IPS-NIHi11 (cell line): ENCODE measurements at places on chromosomes 12 and 14.

DNA sequence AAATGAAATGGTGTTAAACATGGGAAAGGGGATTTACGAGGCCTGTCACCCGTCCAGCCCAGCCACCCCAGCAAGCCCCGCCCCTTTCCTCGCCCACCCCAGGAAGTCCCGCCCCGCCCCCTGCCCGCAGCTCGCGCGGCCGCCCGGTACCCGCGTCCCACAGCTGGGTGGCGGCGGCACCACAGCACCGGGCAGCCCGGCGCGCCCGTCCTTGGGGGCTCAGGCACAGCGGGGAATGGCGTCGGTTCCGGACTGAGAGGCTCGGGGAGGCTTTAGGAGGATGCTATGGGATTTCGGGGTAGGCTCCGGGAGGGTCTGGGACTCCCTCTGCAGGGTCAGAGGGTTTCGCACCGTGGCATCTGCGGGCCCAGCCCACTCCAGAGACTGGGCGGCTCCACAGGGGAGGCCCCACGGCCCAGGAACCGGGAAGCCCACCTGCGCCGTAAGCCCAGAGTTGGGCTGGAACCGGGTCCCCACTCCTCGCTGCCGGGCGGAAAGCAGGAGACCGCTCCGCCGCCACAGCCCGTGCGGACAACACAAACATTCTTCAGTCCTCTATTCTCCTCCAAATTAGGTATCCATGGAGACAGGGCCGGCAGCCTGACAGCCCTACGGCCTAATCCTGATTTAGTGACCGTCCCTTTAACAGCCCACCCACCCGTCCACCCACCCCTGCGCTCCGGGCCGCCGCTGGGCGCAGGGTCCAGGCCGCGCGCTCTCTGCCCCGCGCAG is 1.4 kb downstream of the FIGNL2 start:
- peak; percentile 84 for DNase-seq

DNA sequence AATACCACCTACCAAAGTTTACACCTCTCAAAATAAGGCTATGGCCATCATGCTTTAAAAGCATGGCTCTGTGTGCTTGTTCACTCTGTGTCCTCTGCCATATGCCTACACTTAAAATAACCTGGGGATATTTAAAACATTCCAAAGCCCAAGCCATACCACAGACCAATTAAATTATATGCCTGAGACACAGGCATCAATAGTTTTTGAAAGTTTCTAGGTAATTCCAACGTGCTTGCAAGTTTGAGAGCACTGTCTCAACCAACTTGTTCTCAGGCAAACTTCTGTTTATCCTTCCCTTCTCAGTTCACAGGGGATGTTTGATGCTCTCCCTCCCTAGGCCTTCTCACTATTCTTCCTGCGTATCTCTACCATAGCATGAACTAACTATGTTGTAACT is 3.4 kb upstream of the FRMD6 start:
- no peak for DNase-seq

GRCh38 chr14:72444701-72445100 is 449.2 kb downstream of the DPF3 start:
- no peak for DNase-seq

- DNase-seq, result peak; percentile 28
Observed at GRCh38 chr14:70257526-70257925, 68.8 kb upstream of the SLC8A3 start.

GRCh38 chr14:50063876-50064420 is 52.4 kb downstream of the VCPKMT start:
- no peak for DNase-seq

- no peak for DNase-seq
Observed at GRCh38 chr12:94205822-94206221, 57.4 kb downstream of the PLXNC1 start.

GRCh38 chr12:106724116-106724515 is 50.4 kb upstream of the RIC8B start:
- DNase-seq, result no peak

- no peak for DNase-seq
Observed at GRCh38 chr14:22506778-22507351, 82.2 kb downstream of the DAD1 start.

- no peak for DNase-seq
Observed at GRCh38 chr14:51014086-51014485, 69.8 kb upstream of the PYGL start.
